ENCODE measurements at places on chromosomes 7 and 10.

DNA sequence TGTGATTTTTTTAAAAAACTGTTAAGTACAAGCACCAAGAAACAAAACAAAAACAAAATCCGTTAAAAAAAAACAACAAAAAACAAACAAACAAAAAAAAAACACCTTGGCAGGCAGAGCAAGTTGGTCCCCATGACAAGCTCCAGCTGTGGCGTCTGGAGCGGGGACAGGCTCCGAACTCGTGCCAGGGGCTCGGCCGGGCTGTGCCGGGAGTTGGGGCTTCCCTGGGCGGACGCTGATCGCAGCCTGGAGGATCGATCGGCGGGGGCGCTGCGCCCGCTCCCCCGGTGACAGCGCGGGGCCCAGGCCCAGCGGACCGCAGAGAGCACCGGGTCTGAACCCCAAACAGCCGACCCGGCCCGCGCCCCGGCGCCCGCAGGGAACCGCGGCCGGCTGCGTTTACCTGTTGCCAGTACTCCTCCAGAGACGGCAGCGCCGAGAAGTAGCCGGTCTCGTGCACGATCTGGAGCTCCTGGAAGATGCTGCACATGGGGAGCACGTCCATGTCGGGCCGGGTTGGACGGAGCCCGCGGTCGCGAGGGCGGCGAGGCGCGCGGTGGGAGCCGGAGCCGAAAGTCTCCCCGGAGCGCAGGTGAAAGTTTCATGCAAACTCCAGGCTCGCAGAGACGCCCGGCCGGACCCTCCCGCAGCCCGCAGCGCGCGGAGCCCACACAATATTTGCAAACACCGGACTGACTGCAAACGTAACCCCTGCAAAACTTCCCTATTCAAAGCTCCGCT, at the start of gene KLF6:
Gene KLF6 (minus strand): TSS at position 700 of the 741 bp plus-strand sequence. CDS start 195 bp downstream, at position 505.
- DNase-seq = peak; percentile 26

GRCh38 chr10:87895430-87895829, 32.0 kb downstream of the PTEN start:
- DNase-seq = no peak

DNA sequence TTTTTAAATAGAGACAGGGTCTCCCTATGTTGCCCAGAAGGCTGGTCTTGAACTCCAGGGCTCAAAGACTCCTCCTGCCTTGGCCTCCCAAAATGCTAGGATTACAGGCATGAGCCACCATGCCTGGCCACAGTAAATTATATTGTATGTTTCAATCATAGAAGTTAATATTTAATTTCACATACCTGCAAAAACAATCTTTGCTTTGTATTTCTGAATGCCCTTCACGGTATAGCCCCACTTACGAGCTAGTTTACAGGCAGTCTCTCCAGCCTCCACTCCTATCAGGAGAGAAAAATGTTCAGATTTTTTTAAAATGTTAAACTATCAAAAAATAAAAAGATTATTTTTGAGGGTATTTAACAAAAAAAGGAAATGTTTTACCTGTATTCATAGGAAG, 10.4 kb downstream of the OAT start:
- no peak for DNase-seq

DNA sequence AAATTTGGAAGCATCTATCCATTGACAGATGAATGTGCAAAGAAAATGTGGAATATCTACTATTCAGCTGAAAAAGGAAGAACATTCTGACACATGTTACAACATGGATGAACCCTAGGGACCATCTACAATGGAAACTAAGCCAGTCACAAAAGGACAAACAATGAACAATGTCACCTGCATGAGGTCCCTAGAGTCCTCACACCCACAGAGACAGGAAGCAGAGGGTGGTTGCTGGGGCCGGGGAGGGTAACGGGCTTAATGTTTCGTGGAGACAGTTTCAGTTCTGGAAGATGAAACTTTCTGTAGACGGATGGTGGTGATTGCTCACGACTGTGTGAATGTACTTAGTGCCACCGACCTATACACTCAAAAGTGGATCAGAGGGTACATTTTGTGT, 282.9 kb downstream of the ADARB2 start:
- no peak for DNase-seq

DNA sequence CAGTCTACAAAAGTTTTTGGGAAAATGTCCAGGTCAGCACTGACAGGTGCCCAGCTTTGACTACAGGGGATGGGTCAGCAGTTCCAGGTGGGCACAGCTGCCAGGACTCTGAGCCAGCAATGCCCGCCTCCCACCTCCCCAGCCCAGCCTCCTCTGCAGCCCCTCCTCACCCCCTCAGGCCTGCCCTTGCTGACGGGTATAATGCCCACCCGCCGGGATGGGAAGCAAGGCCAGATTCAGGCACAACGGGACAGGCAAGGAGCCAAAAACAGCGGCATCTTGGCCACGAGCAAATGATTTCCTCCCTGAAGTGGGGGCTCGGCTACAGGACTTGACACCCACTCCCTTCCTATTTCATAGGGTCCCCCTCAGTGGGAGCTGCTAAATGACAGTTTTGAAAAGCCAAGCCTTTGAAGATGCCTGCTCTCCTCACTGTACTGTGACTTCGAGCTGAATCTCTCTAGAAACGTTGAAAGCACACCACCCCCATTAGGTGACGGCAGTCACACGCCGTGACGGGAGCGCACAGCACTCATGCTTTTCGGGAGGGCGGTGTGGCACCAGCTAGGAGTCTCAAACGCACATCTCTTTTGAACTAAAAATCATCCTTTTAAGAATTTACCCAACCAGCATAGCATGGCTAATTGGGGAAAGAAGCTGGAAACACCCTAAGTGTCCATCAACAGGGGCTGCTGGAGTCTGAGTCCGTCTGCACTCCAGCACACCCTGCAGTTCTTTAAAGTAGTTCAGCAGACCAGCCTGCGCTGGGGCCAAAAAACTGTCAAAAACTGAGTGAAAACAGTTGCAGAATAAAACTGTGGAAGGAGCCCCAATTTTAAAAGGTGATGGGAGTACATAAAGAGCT, 29.6 kb downstream of the MAD1L1 start:
- DNase-seq = no peak

DNA sequence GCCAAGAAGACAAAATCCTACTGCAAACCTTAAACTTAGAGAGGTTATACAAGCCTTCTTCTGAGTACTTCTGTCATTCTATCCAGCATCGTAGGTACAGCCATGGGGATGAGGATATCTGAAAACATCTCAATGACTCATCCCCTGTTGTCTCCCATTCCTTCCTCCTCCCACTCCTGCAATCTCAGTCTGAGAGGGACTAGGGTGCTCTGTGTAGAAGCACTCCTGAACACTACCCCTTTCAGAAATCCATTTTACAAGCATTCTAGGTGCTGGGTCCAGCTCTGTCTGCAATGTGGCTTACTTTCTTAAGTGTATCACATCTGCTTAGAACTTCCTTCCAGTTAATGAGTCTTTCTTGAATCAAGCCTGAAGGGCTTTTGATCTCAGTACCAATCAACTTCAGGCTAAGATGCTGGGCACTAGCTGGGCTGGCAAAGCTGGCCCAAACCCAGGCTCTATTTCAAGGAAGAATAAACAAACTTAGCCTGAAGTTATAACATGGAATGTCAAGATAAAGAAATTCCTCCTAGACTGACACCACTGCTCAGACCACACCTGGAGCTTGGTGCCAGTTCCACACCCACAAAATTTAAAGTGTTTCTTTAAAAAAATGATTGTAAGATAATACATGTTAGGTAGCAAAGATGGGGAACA, 270.3 kb upstream of the AOAH start:
- DNase-seq = no peak

DNA sequence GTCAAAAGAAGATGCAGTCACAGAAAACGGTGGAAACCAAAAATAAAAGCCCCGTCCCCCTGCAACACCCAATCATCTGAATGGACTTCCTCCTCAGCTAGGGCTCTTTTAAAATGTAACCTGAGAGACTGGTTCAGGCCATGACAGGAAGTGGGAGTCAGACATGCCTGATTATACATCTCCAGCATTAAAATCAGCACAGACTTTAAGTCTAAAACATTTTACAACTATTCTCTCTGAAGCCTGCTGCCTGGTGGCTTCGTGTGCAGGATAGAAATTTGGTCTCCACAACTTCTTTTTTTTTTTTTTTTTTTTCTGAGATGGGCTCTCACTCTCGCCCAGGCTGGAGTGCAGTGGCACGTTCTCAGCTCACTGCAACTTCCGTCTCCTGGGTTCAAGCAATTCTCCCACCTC, 30.3 kb downstream of the HACD1 start:
- DNase-seq = peak; percentile 31

DNA sequence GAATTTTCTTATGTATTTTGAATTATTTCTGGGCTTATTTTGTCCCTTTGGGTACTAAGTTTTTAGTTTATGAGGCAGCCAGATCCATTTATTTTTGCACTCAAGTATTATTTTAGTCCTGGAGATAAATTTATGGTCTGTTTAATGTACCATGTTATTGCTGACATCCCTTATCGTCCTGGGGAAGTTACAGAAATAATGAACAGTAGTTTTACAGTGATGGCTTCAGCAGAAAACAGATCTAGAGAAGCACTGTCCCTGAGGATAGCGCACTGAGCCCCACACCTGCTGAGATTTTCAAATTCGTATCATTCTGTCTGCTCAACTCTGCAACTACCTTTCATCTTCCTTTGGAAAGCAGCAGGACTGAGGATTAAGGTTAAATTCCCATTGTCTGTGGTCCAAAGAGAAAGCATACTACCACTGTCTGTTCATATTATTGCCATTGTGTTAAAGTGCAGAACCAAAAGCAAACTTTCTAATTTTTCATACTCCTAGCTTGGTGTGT, 168.3 kb downstream of the SNX13 start:
- no peak for DNase-seq

- DNase-seq = peak; percentile 19
Observed at GRCh38 chr7:151992375-151992774, 33.1 kb upstream of the GALNT11 start.

GRCh38 chr7:87918740-87919139, 15.3 kb upstream of the ADAM22 start:
- DNase-seq = no peak

- DNase-seq = peak; percentile 50
Observed at GRCh38 chr10:103648251-103648635, 154.7 kb downstream of the NEURL1 start.

DNA sequence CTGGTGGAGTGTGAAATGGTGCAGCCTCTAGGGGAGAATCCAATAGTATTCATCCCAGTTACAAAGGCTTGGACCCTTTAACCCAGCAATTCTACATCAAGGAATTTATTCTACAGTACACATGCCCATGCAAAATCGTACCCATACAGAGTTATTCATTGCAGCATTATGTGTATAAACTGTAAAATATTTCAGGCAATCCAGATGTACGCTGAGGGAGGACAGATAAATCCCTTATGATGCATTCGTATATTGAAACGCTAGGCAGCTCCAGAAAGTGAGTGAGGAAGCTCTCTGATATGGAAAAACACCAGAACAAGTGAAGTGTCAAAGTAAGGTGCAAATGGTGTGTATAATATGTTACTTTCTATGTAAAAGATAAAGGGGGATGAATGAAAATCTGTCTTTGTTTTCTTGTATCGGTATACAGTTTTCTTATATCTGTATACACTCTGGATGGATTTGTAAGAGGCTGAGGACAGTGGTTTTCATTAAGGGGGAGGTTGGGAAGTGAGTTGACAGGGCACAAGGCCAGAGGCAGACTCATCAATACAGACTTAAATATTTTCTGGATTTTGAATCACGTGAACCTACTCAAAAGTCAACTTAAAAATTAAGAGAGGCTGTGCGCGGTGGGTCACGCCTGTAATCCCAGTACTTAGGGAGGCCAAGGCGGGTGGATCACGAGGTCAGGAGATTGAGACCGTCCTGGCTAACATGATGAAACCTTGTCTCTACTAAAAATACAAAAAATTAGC, 17.1 kb downstream of the VWA2 start:
- DNase-seq = no peak

GRCh38 chr7:81135324-81135723, 216.5 kb upstream of the SEMA3C start:
- DNase-seq = no peak

GRCh38 chr10:124010563-124011131, 82.8 kb downstream of the CHST15 start:
- no peak for DNase-seq

GRCh38 chr10:113922787-113923570, 68.5 kb downstream of the NHLRC2 start:
- DNase-seq = no peak

DNA sequence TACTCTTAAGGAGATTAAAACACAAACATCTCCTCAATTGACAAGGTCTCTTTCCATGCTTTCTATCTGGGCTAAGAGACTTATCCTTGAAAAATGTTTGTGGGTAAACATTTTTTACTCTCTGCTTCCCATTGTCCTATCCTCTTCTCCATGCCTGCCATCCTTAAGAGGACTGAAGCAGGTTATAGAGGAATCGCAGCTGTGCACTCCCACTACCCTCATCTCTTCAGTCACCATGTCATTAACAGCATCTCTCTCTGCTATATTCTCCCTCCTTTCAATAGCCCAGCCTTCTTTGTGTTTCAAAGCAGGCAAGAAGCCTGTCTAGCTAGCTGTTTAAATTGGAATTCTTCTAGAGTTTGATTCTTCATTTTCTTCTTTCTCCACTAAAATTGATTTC, 22.6 kb downstream of the COL1A2 start:
- DNase-seq = no peak

Measured in fibroblast of skin of right quadriceps (primary cell).